ENCODE measurements at places on chromosomes 2 and 18.

- DNase-seq, result no peak
These were observed 79.7 kb upstream of the TAF1B start for GRCh38 chr2:9763356-9764152.

- no peak for DNase-seq
These were observed 928 bp downstream of the NAGK start for GRCh38 chr2:71069376-71069775.

DNA sequence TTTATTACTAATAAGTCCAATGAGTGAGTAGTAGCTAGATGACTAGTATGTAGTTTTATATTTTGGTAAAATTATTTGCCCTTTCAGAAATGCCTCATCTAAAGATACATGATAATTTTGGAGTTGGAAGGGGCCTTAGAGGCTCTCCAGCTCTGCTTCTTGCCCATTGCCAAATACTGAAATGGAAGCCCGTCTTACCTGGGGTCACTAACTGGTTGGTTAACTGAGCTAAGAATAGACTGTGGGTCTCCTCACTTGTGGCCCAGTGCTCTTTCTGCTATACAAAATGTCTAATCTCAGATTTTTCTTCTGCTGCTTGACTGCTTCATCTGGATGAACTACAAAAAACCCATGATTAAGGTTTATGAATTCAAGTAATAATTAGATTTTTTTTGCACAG lies 67.1 kb downstream of the CLIP4 start:
- DNase-seq, result no peak

DNA sequence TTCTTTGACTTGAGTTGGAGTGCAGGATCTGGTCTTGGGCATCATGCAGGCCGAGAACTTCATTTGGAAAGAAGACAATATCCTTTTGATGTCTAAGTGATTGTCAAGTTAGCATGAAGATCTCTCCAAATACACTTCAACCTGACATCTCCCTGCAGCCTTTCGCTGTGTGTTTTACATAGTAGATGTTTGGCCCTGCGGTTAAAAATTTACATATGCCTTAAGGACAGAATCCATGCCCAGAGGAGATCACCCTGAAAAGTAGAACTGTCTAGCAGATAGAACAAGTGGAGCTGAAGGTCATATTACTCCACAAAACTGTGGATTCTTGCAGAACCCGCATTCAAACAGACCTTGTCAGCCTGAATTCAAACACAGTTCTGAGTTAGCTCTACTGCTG lies 409.9 kb downstream of the LPIN1 start:
- DNase-seq, result no peak

DNA sequence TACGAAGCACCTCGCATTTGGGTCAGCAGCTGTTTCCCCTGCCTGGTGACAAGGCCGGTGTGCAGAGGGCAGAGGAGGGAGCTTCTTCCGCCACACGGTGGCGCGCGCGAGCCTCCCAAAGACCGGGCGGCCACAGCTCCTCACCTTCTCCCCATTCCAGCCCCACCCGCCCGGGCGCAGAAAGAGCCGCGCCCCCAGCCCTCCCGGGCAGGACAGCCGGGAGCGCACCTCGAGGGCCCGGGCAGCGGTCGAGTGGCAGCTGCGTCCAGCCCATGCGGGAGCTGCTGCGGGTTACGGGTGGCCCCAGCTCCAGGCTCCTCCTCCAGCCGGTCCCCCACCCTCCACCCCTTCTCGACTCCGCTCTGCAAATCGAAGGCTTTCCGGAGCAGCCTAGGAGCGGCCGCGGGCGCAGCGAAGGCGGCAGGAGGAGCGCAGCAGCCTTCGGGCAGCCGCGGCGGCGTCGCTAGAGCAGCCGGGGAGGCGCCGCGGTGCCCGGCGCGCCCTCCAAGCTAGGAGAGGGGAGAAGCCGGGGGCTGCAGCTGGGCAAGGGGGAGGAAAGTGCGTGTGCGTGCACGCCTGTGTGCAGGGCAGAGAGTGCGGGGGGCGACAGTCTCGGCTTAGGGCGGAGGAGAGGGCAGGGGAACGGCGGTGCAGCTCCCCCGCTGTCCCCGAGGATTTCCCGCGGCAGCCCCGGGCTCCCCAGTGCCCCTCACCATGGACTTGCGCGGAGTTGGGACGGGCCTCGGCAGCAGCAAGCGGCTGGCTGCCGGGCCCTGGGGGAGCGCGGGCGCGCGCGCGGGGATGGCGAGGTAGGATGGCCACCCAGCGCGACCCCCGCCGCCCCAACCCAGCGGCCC lies at the start of gene CCDC85A:
TSS of gene CCDC85A (plus strand) at position 348 of the 857 bp plus-strand sequence. CDS start 635 bp downstream, outside the sequence.
- peak; percentile 7 for DNase-seq
